ENCODE measurements at places on chromosomes 16 and 17.

GRCh38 chr16:11306997-11307638 lies 26.0 kb upstream of the PRM1 start:
- DNase-seq: no peak

DNA sequence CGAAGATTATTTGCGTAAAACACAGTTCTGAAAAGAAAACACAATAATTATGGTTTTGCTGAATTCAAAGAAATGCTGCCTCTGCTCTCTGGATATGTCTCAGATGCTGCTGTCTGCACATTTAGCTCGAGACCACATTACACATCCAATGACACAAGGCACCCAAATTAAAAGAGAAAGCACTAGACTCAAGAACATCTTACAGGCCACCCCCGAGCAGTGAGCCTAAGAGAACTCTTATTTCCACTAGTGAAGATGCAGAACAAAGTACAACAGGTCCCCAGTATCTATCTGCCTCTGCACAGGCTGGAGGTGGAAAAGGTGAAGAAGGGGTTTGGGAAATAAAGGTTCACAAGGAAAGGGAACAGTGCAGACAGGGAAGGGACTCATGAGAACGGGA lies 33.5 kb downstream of the GRB2 start:
- DNase-seq: no peak

GRCh38 chr17:40104594-40105486 lies 4.5 kb upstream of the NR1D1 start:
- no peak for DNase-seq

- DNase-seq: peak; percentile 67
Measured at GRCh38 chr17:29238133-29238850, 8.4 kb upstream of the CRYBA1 start.

GRCh38 chr16:28042811-28043210 lies 20.7 kb downstream of the GSG1L start:
- peak; percentile 67 for DNase-seq

- no peak for DNase-seq
Measured at GRCh38 chr17:59494757-59495368, 70.5 kb upstream of the DHX40 start.

GRCh38 chr16:52912565-52913173 lies 140.0 kb downstream of the CHD9NB start:
- peak; percentile 20 for DNase-seq

GRCh38 chr16:912684-913613 lies 57.8 kb downstream of the LMF1 start:
- no peak for DNase-seq

DNA sequence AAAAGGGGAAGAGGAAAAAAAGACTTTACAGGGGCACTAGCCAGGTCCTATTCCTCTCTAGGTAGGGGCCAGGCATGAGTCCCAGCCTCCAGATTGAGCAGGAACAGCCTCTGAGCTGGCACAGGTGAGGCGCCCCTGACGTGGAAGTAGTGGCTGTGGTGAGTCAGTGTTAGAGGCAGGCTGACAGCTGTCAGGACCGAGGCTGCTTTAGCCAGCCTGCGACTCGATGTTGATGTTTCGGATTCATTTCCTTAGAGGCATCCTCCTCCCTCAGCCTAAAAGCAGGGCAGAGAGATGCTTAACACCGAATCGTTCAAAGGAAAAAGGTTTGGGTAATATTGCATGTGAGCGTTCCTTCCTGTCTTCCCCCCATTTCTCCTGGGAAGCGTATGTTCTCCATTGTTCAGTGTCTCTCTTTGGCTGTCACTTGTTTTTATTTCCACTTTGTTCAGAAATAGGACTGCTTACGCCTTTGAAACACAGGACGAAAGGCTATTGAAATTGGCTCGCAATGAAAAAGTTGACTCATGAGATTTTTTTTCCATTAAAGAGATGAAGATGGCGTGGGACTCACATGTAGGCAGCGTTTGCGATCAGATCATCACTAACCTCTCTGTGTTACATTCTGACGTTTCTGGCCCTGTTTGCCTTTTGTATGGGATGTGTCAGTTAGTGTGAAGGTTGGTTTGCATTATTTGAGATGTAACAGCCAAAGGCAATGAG lies 1.3 kb downstream of the KIAA0513 start:
- DNase-seq: peak; percentile 71

GRCh38 chr17:41523225-41523593 lies 4.5 kb upstream of the KRT15 start:
- no peak for DNase-seq
